ENCODE measurements at places on chromosomes 3 and 15.

GRCh38 chr3:46090161-46090591, 62.9 kb upstream of the XCR1 start:
- DNase-seq = no peak
- H3K27ac ChIP-seq = no peak overlapping the region
- H3K4me1 ChIP-seq = no peaks in the 10 kb centered on the region
- no peaks in the 10 kb centered on the region for H3K27me3 ChIP-seq

GRCh38 chr3:71350998-71351397, 232.5 kb downstream of the FOXP1 start:
- no peaks in the 10 kb centered on the region for H3K36me3 ChIP-seq
- DNase-seq = no peak
- no peak overlapping the region for H3K4me3 ChIP-seq

DNA sequence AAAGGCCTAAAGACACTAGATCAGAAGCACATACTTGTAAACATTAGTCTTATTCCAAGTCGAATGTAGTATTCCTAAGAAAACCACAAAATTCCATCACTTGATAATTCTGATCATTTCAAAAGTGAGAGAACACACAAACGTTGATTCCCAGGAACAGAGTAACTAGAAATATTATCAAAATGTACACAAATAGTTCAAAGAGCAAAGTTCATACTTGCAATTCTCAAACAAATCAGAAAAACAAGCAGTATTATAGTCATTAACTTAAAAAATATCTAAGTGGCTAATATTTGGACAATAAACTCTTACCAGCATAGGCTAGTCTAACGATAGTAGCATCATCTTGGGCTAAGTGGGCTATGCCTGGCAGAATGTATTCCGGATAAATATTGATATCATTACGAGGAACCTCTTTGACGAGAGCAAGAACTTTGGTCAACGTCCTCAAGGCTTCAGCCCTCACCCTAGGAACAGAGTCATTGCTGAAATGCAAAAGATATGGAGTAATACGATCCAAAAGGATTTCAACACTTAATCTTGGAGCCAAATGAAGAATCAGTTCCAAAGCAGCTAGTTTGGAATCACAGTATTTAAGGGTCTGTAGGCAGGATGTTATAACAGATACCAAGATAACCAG, 13.3 kb downstream of the PIK3R4 start:
- H3K4me1 ChIP-seq = no peaks in the 10 kb centered on the region
- no peaks in the 10 kb centered on the region for H3K27me3 ChIP-seq
- no peak overlapping the region for H3K27ac ChIP-seq
- no peak for DNase-seq
- no peak overlapping the region for H3K4me3 ChIP-seq
- H3K36me3 ChIP-seq = peaks cover 51% of the 10 kb centered on the region

DNA sequence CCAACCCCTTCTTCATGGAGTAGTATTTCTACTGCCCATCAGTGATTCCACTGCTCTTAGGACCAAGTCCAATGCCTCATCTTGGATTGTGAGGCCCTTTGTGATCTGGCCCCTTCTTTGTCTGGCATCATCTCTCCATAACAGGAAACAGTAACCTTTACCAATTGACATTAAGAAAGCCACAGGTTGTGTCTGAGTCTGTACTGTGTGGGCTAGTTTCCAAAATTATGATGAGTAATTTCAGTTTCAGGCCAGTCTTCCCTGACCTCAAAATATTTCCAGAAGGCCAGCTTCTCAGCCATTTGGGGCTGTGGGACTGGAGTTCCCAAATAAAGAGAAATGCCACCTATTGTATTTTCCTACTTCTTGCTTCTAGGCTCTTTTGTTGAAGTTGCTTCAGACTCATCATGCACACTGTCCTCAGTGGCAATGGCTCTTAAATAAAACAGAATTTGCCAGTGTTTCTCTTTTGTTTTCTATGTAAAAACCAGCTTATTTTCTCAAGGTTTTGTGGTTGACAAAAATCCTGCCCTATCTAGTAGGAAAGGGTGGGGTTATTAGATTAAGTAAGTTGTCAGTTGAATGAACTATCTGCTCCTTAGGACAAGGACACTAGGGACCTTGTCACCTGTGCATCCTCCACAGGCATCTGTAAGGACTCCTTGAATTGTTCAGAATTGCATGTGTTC, 47.0 kb upstream of the ACKR4 start:
- H3K4me1 ChIP-seq = no peaks in the 10 kb centered on the region
- H3K36me3 ChIP-seq = no peaks in the 10 kb centered on the region
- no peak overlapping the region for H3K27ac ChIP-seq
- H3K4me3 ChIP-seq = no peak overlapping the region

DNA sequence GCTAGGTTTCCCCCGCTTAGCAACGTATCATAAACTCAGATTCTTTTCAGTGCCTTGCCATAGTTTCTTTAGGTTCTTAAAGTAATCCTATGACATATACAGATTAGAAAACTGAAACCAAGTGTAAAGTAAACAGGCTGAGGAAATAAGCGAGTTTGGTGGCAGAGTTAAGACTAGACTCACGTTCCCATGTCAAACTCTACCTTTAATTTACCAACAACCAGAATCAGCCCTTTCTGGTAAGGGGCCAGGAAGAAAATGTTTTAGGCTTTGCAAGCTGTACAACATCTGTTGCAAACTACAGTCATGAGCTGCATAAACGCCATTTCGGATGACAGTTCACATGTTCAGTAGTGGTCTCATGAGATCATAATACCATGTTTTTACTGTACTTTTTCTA, 128.0 kb upstream of the PRICKLE2 start:
- DNase-seq = no peak
- peaks cover 2% of the 10 kb centered on the region for H3K4me1 ChIP-seq
- H3K36me3 ChIP-seq = no peaks in the 10 kb centered on the region
- no peak overlapping the region for H3K4me3 ChIP-seq
- H3K27me3 ChIP-seq = no peaks in the 10 kb centered on the region

DNA sequence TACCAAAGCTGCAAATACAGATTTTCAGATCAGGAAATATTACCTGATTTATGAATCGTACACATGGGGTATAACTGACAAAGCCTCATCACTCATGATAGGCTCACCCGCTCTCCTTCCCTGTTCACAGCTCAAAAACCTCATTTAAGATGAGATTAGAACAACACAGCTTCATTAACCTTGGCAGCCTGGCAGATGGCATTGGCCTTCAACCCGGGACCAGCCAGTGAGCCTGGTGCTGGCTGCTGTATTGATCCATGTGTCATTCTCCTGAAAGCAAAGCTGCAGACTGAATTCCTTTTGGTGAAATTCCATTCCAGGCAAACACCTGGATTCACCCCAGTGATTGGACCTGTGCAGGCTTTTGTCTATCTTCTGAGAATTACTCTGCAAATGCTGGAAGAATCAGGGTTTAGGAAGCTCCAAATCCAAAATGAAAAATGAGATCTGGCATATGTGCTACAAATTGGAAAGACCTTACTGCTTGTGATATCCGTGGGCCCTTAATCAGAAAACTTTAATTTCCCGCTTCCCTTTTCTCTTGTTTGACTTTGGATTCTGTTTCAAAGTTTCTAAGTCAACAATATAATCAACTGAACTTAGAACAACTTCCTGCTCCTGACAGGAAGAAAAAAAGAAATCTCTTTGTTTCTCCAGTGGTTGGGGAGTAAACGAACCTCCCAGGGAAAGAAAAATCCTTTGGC, 189.1 kb upstream of the KBTBD8 start:
- no peak overlapping the region for H3K4me3 ChIP-seq
- H3K27ac ChIP-seq = no peak overlapping the region
- no peaks in the 10 kb centered on the region for H3K36me3 ChIP-seq

GRCh38 chr3:50609071-50609762, 2.4 kb downstream of the CISH start:
- no peaks in the 10 kb centered on the region for H3K4me1 ChIP-seq
- DNase-seq = no peak
- peaks cover 6% of the 10 kb centered on the region for H3K36me3 ChIP-seq
- H3K27me3 ChIP-seq = peaks cover 22% of the 10 kb centered on the region
- H3K27ac ChIP-seq = no peak overlapping the region

GRCh38 chr3:94787066-94787465, 724.2 kb downstream of the NSUN3 start:
- H3K4me1 ChIP-seq = no peaks in the 10 kb centered on the region
- DNase-seq = no peak
- no peak overlapping the region for H3K4me3 ChIP-seq
- H3K36me3 ChIP-seq = no peaks in the 10 kb centered on the region

GRCh38 chr3:30604093-30604492, 2.3 kb upstream of the TGFBR2 start:
- DNase-seq = no peak
- H3K4me1 ChIP-seq = no peaks in the 10 kb centered on the region
- no peaks in the 10 kb centered on the region for H3K36me3 ChIP-seq

GRCh38 chr3:14242490-14243311, 64.1 kb downstream of the LSM3 start:
- H3K27me3 ChIP-seq = peaks cover 76% of the 10 kb centered on the region
- no peak for DNase-seq
- H3K4me3 ChIP-seq = no peak overlapping the region
- no peaks in the 10 kb centered on the region for H3K4me1 ChIP-seq
- no peaks in the 10 kb centered on the region for H3K36me3 ChIP-seq

DNA sequence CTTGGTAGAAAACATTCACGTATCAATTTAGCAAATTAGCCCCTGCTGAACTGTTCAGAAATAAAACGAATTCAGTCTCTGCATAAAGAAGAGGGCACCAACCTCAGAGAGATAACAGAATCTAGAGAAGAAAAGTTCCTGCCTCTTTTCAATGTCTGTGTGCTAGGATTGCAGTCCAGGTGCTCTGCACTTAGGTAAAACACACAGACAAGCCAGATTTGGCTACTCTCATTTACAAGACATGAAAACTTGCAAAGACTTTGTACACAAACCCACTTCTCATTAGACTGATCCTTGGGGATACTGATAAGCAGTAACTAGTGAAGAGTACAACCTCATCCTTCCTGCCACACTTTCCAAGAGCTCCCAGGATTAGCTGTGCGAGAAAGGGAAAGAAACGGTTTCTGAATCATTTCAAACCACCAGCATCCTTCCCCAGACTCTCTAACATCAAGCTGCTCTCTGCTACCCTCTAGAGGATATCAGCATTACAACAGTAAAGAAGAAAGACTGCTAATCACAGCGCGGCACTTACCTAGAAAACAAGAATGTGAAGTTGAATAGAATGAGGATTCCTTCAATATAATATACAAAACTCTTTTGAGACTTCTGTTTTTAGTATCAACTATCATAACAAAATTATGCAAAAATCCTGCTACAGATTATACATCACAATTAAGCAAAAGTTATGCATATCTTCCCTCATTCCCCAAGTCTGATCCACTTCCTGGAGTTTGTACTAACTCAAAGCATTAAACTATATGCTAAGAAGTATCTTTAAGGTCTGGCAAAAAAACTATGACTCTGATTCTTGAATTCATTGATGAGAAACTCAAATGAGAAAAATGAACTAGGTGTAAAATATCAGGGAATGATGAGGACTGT, 306.4 kb downstream of the MAGI1 start:
- no peaks in the 10 kb centered on the region for H3K27me3 ChIP-seq
- H3K4me3 ChIP-seq = no peak overlapping the region
- H3K36me3 ChIP-seq = no peaks in the 10 kb centered on the region
- H3K27ac ChIP-seq = no peak overlapping the region
- H3K4me1 ChIP-seq = peaks cover 7% of the 10 kb centered on the region
- peak; percentile 59 for DNase-seq

DNA sequence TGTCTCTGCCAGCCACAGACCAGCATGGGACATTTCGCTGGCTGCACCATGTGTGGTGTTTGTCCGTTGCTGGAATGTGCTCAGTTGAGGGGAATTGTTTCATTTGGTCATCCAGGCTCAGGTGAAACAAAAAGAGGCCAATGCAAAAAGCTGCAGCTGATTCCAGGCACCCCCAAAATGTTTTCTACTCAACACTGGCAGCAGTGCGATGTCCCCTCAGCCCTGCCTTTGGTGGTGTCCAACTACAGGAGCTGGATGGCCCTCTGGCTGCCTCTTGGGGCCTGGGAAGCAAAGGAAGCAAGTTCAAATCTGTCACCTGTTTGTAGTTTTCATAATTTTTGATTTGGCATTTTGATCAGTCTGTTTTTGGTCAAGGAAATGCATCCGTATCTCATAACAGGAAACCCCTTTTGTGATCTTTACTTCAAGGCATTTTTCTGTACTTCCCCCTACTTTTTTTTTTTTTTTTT, 141.8 kb downstream of the EEFSEC start:
- no peaks in the 10 kb centered on the region for H3K36me3 ChIP-seq
- H3K27me3 ChIP-seq = no peaks in the 10 kb centered on the region
- peak; percentile 23 for DNase-seq
- H3K27ac ChIP-seq = no peak overlapping the region

DNA sequence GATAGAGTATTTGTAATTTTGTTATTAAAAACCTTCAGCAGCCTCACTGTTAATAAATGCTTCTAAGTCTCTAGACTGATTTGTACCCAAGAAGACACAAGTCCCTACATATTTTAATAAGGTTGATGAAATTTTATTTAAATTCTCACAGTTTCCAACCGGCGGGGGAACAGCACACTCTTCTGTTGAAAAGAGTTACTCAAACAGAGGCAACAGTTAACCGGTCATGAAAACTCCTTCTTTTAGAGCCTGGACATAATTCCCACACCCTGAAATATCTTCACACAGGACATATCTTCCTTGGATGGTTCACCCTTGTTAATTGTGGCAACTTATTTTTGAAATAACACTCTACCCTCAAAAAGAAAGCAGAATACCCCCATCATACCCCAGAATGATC, 278.8 kb downstream of the FOXP1 start:
- peak overlapping the region; percentile 14 for H3K27ac ChIP-seq
- peaks cover 13% of the 10 kb centered on the region for H3K4me1 ChIP-seq
- H3K36me3 ChIP-seq = no peaks in the 10 kb centered on the region
- peak overlapping the region; percentile 82 for H3K4me3 ChIP-seq
- DNase-seq = no peak

- H3K27me3 ChIP-seq = peaks cover 12% of the 10 kb centered on the region
- no peaks in the 10 kb centered on the region for H3K36me3 ChIP-seq
- no peak overlapping the region for H3K27ac ChIP-seq
- no peak for DNase-seq
- no peaks in the 10 kb centered on the region for H3K4me1 ChIP-seq
- H3K4me3 ChIP-seq = no peak overlapping the region
Measured at GRCh38 chr3:63764511-63764910, 54.6 kb upstream of the C3orf49 start.

DNA sequence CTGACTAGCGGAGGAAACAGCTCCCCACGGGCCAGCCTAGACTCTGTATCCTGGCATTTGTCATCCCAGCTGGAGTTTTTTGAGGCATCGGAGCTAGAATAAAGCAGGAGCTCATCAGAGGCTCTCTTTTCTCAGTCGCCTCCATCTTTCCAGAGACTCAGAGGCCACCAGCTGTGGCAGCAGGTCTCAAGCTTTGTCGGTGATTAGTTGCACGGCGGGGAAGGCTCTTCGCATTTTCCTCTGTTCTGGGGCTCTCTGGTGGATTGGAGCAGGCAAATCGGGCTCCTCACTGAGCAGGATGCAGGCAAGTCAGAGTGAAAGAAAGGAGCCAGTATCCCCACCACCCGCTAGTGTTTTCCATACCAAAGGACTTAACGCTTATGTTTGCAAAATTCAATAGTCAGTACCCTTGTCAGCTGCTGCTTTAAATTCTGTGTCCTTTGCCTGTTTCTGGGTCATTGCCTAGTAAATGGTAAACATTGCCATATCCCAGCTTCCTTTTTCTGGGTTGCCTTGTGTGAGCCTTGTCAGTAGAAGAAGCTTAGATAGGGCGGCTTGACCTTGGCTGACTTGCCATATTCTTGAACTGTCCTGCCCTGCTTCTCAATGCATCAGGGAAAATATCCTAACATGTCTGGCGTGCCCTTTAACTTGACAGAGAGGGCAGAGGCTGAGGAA, 127.1 kb downstream of the PTPRG start:
- no peaks in the 10 kb centered on the region for H3K27me3 ChIP-seq
- peak overlapping the region; percentile 70 for H3K4me3 ChIP-seq
- peaks cover 19% of the 10 kb centered on the region for H3K4me1 ChIP-seq
- peak; percentile 97 for DNase-seq
